GM23248 (cell line): ENCODE measurements at places on chromosomes 4 and X.
A peak's percentile ranks its signal among the peaks of the same experiment; 100 is the strongest.

DNA sequence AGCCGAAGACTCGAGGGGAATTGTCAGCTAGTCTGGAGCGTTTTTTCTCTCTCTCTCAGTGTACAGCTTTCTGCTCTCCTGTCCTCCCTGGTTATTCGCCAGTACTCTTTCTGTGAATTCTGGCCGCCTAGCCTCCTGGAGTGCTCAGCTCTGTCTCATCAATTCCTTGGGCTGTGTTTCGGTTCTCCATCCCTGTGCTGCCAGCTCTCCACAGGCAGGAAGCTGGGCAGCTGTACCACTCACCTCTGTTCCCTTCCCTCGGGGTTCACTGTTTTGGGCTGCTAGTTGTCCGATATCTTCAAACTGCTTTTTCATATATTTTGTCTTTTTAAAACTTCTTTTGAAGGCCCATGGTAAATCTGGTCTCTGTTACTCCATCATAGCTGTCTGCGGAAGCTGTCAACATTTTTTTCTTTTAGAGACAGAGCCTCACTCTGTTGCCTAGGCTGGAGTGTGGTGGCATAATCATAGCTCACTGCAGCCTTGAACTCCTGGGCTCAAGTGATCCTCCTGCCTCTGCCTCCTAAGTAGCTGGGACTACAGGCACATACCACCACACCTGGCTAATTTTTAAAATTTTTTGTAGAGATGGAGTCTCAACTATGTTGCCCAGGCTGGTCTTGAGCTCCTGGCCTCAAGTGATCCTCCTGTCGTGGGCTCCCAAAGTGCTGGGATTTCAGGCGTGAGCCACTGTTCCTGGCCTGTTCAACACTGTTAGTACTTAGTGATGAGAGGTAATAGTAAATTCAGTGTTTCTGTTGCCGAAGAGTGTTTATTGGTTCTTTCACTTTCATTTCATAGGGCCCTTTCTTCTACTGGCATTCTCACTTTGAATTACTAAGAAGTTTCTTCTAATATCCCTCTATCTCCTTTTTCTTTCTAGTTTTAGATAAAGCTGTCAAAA, 18.6 kb downstream of the ZCCHC4 start:
- H3K27ac ChIP-seq, result no peak overlapping the region
- H3K4me3 ChIP-seq, result no peak overlapping the region

DNA sequence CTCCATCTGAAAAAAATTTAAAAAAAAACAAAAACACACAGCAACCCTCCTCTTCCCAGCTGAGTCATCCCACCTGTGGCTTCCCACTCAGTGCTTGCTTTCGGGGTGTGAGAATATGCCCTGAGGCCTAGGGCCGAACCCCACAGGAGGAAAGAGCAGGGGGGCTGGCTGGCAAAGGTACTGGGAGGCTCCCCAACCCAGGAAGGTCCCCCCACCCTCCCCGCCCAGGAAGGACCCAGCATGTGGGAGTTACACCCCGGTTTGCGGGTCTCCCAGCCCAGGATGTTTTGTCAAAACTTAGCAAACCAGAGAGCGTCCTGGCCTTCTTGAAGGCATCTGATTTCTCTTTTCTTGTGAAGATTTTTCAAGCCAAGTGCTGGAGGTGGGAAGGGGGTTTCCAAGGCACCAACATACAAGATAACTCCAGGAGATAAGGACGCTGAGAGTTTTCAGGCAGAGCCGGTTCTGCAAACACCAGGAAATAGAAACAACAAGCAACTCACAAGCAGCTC, 25.7 kb upstream of the CSF2RA start:
- H3K4me3 ChIP-seq, result no peak overlapping the region
- no peaks in the 10 kb centered on the region for H3K4me1 ChIP-seq
- H3K27ac ChIP-seq, result no peak overlapping the region
- no peaks in the 10 kb centered on the region for H3K36me3 ChIP-seq
- no peak for DNase-seq

DNA sequence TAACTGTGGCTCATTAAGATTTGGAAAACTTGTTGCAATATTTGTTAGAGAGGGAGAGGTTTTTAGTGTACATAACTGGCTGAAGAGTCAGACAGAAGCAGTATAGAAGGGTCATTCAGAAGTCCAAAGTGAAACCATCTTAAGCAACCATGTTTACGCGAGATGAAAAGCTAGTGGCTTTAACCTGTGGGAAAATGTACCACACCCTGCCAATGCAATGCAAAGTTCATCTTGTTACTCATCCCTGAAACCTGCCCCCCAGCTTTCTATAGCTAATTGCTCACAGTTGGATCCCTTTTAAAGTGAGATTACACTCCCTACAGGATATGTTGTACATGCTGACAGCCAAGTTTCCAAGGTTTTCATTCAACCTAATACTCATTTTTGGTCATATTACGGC, 96.7 kb upstream of the RAPGEF2 start:
- H3K4me1 ChIP-seq, result peaks cover 26% of the 10 kb centered on the region
- no peak overlapping the region for H3K4me3 ChIP-seq
- peak; percentile 55 for DNase-seq
- H3K36me3 ChIP-seq, result no peaks in the 10 kb centered on the region
- H3K27me3 ChIP-seq, result no peaks in the 10 kb centered on the region

GRCh38 chrX:6861456-6861855, 286.1 kb upstream of the STS start:
- no peak overlapping the region for H3K4me3 ChIP-seq
- no peaks in the 10 kb centered on the region for H3K4me1 ChIP-seq
- no peak for DNase-seq
- H3K27me3 ChIP-seq, result no peaks in the 10 kb centered on the region
- H3K27ac ChIP-seq, result no peak overlapping the region

DNA sequence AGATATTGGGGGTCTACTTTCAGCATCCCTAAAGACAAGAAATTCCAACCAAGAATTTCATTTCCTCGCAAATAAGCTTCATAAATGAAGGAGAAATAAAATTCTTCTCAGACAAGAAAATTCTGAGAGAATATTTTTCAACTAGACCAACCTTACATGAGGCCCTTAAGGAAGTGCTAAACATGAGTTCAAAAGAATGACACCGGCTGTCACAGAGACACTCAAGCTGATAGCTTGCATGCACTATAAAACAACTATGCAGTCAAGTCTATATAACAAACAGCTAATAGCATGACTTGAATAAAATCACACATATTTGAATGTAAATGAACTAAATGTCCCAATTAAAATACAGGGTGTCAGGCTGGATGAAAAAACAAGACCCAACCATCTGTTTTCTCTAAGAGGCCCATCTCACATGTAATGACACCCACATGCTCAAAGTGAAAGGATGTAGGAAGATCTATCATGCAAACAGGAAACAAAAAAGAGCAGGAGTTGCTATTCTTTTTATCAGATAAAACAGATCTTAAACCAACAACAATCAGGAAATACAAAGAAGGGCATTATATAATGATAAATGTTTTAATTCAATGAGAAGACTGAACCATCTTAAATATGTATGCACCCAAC, 27.2 kb downstream of the FAAH2 start:
- no peak overlapping the region for H3K4me3 ChIP-seq
- no peaks in the 10 kb centered on the region for H3K36me3 ChIP-seq
- H3K27ac ChIP-seq, result no peak overlapping the region
- no peak for DNase-seq
- no peaks in the 10 kb centered on the region for H3K4me1 ChIP-seq
- no peaks in the 10 kb centered on the region for H3K27me3 ChIP-seq

GRCh38 chr4:135994360-135994759, 1537.9 kb downstream of the PCDH18 start:
- no peak overlapping the region for H3K4me3 ChIP-seq
- H3K4me1 ChIP-seq, result no peaks in the 10 kb centered on the region
- H3K27ac ChIP-seq, result no peak overlapping the region
- no peaks in the 10 kb centered on the region for H3K27me3 ChIP-seq
- no peak for DNase-seq

DNA sequence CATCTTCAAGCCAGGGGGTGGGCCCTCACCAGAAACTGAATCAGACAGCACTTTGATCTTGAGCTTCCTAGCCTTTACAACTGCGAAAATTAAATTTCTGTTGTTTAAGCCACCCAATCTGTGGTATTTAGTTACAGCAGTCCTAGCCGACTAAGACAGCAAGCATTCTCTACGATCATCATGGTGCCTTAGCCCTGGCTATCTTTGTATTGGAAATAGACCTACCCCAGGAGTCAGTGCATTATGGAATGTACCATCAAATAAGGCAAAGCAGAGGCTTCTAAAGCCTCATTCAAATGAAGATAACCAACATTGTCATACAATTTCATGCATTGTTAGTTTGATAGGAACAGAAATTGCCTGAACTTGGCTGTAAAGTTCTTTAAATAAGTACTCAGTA, 75.0 kb downstream of the PARM1 start:
- no peak overlapping the region for H3K27ac ChIP-seq
- H3K4me1 ChIP-seq, result no peaks in the 10 kb centered on the region
- DNase-seq, result no peak
- H3K4me3 ChIP-seq, result no peak overlapping the region

DNA sequence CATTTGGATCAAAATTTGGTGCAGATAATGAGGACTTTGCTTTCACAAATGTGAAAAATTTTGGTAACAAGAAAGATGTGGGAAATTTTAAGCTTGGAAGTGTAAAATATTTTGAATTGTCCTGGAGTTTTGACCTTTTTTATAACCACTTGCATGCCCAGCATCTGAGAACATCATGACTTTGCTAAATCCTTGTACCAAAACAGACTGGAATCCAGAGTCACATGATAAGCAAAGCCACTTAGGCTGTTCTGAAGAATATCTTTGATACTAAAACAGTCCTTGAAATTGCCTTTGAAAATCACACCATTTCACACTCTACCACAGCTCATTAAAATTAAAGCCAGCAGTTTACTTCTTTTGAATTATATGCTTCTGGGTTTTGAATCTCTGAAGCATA, 2.5 kb upstream of the PPM1K start:
- no peaks in the 10 kb centered on the region for H3K27me3 ChIP-seq
- no peak overlapping the region for H3K27ac ChIP-seq
- H3K4me1 ChIP-seq, result peaks cover 10% of the 10 kb centered on the region
- DNase-seq, result peak; percentile 23
- no peak overlapping the region for H3K4me3 ChIP-seq
- H3K36me3 ChIP-seq, result no peaks in the 10 kb centered on the region

DNA sequence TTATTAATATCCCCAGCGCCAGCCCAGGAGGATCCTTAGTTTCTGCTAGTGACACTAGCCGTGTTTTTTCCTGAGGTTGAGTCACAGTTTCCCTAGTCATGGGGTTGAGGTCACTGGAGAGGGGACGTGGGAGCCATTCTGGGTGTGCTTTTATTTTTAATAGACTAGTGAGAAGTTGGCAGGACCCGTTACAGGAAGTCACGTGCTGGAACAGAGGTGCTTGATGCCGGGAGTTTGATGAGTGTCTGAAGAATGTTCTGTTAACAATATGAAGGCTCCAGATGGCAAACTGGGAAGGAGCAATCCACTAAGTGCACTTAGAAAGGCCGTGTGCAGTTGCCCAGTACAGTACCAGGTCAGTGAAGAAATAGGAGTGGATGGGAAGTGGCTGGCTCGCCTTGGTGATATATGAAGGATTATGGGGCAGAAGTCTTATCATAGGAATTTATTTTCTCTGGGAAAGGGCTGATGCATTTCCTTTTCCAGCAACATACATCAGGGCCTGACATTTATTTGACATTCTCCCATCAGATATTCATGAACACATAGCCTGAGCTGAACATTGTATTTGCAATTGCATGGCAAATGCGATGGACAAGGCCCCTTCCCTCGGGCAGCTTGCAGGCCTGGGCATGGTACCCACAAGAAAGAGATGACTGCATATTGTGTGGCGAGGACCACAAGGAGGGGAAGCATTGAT, 291.8 kb downstream of the FBXW7 start:
- no peak overlapping the region for H3K27ac ChIP-seq
- H3K4me3 ChIP-seq, result no peak overlapping the region
- H3K36me3 ChIP-seq, result no peaks in the 10 kb centered on the region
- H3K27me3 ChIP-seq, result no peaks in the 10 kb centered on the region
- peaks cover 19% of the 10 kb centered on the region for H3K4me1 ChIP-seq
- peak; percentile 63 for DNase-seq

DNA sequence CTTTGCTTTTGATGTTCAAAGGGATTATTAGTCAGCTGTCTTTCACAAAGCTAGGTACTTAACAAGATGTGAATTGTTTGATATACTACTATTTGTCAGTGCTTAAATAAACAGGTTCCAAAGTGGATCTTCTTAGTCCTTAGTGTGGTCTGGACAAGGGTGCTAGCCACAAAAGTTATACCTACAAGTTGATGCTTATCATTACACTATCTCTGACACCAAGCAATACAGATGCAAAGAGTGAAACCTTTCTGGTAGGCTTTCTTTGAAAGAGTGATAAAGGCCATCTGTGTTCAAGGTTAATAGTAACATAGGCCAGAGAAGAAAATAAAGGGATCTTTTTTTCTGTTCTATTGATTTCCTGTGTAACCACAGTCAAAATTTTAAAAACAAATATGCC, 12.2 kb upstream of the RBPJ start:
- no peak for DNase-seq
- H3K4me1 ChIP-seq, result no peaks in the 10 kb centered on the region
- no peaks in the 10 kb centered on the region for H3K27me3 ChIP-seq
- H3K36me3 ChIP-seq, result no peaks in the 10 kb centered on the region

DNA sequence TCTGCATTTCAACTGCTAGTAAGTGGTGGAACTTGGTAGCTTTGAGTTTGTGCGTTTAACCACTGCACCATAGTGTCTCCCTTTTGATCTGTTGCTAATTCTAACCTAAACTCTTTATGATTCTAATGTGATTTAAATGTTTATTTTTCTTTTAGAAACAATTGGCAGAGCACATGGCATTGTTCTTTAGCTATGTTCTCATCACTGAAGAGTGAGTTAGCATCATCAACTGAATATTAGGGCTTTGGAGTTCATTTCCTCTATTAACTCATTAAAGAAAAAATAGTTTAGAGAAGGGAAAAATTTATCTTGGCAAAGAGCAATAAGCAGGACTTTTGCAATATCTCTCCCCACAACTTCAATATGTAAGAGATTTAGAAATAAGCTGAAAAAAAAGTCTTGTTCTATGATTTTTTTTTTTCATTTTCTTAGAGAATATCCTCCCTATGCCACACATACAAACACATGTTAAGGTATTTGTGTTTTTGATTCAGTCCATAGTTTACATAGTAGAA, 25.7 kb downstream of the CPEB2 start:
- DNase-seq, result peak; percentile 7
- H3K27ac ChIP-seq, result no peak overlapping the region
- H3K27me3 ChIP-seq, result no peaks in the 10 kb centered on the region
- no peak overlapping the region for H3K4me3 ChIP-seq

- no peak overlapping the region for H3K27ac ChIP-seq
- no peaks in the 10 kb centered on the region for H3K27me3 ChIP-seq
- H3K36me3 ChIP-seq, result peaks cover 13% of the 10 kb centered on the region
- H3K4me3 ChIP-seq, result 0 out of 2 replicates have a peak overlapping the region, but pooled peaks have one; percentile 96
- peaks cover 16% of the 10 kb centered on the region for H3K4me1 ChIP-seq
Observed at GRCh38 chr4:17616283-17616682, 1.8 kb downstream of the MED28 start.

GRCh38 chrX:63713526-63713925, 71.5 kb downstream of the ARHGEF9 start:
- H3K4me1 ChIP-seq, result no peaks in the 10 kb centered on the region
- H3K27ac ChIP-seq, result no peak overlapping the region
- DNase-seq, result peak; percentile 15
- H3K27me3 ChIP-seq, result no peaks in the 10 kb centered on the region

GRCh38 chr4:111269439-111269838, 646.6 kb upstream of the PITX2 start:
- H3K4me1 ChIP-seq, result peaks cover 13% of the 10 kb centered on the region
- no peak overlapping the region for H3K27ac ChIP-seq
- H3K27me3 ChIP-seq, result no peaks in the 10 kb centered on the region
- no peak overlapping the region for H3K4me3 ChIP-seq
- no peaks in the 10 kb centered on the region for H3K36me3 ChIP-seq
